ENCODE measurements at places on chromosomes 6 and 20. TPM values are rescaled to one million over a fixed set of nuclear protein-coding genes. Genes with fewer than 3 reads are reported as not detected.

Gene KIF25
- not detected for total RNA-seq

Gene PCMTD2
- 30.3 TPM for total RNA-seq

GRCh38 chr6:71153755-71154325, 134.8 kb upstream of the OGFRL1 start:
- H3K27me3 ChIP-seq, result no peaks in the 10 kb centered on the region
- no peak overlapping the region for H3K4me3 ChIP-seq
- no peak for DNase-seq
- no peaks in the 10 kb centered on the region for H3K36me3 ChIP-seq

DNA sequence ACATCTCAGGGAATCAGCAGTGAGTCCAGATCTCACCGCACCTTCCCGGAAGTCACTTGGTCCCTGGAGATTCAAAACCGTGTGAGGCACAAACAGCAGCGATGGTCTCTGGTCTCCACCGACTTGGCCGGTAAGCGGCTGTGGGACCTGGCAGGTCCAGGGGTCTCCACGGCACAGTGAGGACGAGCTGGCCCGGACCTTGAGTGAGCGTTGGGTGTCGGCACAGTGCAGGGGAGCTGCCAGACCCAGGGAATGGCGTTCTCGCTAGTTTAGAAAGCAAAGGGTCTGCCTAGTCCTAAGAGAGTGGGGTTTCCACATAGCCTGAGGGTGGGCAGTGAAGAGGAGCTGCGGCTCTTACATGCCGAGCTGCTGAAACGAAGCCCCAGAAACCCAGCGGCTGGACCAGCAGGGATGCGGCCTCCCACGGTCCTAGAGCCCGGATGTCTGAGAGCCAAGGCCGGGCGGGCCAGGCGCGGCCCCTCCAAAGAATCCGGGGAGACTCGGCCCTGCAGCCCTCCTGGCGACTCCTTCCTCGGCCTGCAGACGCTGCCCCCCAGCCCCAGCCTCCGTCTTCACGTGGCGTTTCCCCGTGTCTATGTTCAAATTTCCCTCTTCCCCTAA, 185.0 kb downstream of the ERMARD start:
- H3K27ac ChIP-seq, result no peak overlapping the region
- no peak overlapping the region for H3K4me3 ChIP-seq
- no peaks in the 10 kb centered on the region for H3K36me3 ChIP-seq
- DNase-seq, result no peak
- H3K4me1 ChIP-seq, result peaks cover 4% of the 10 kb centered on the region

DNA sequence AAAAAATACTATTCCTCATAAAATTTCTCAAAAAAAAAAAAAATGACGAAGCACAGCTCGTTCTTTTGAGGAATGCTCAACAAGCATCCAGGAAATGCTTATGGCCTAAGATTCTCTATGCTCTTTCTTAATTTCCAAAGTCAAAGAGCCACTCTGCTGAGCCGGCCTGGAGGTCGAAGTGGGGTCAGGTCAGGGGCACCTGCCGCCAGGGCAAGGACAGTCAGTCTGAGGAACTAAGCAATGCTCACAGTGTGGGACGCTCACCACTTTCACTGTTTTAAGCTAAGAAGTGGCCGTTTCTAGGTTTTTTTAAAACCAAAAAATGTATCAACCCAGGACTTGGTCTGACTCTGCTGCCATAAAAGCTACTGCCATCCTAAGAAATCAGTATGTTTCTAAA, 17.3 kb downstream of the YTHDF1 start:
- no peak overlapping the region for H3K4me3 ChIP-seq
- H3K4me1 ChIP-seq, result no peaks in the 10 kb centered on the region
- H3K36me3 ChIP-seq, result peaks cover 22% of the 10 kb centered on the region
- H3K27ac ChIP-seq, result no peak overlapping the region

DNA sequence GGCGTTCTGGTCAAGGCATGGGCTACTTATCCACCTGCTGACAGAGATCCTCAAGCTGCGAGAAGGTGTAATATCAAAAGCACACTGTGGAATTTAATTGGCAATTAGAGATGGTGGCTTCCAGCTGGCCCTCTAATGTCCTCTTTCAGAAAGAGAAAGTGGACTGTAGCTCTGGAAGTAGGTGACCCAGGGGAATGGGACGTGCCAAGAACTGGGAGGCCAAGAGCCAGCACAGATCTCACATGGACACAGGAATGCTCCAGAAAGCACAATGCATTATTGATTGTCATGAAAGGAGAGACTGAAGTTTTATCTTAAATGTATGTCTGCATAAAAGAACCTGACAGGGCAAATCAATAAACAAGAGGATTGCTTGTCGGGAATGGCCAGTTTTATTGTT, 198.6 kb upstream of the CDH4 start:
- H3K36me3 ChIP-seq, result no peaks in the 10 kb centered on the region
- H3K4me3 ChIP-seq, result no peak overlapping the region
- no peak overlapping the region for H3K27ac ChIP-seq
- no peaks in the 10 kb centered on the region for H3K4me1 ChIP-seq

DNA sequence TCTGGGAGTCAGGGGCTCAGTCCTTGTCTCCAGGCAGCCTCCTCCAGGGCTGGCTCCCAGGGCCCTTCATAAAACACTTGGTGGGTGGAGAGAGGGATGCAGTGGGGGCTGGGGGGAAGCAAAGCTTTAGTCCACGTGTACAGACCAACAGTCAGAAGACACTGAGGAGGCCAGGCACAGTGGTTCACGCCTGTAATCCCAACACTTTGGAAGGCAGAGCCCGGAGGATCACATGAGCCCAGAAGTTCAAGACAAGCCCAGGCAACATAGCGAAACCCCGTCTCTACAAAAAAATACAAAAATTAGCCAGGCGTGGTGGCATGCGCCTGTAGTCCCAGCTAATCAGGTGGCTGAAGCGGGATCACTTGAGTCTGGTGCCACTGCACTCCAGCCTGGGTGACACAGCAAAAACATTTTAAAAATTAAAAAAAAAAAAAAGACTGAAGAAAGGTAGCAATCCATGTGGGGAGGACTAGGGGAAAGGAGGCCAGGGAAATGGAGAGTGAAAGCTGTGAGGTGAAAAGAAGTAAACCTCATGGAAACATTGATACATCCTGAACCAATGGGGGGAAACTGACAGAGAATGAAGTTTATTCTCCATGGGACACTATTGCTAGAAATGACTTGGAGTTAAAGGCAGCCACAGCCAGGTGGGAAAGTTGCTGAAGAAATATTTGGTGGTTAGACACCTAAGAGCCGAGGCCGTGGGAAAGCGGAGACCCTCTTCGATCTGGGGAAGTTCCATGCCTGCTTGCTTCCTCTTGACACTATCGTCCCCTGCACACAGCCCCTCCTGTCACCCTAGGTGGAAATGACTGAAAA, 35.4 kb downstream of the PIM1 start:
- no peaks in the 10 kb centered on the region for H3K36me3 ChIP-seq
- no peaks in the 10 kb centered on the region for H3K27me3 ChIP-seq
- DNase-seq, result no peak
- H3K4me1 ChIP-seq, result no peaks in the 10 kb centered on the region

GRCh38 chr6:43986177-43986825, 141.0 kb downstream of the MRPL14 start:
- no peak overlapping the region for H3K4me3 ChIP-seq
- DNase-seq, result no peak
- no peaks in the 10 kb centered on the region for H3K27me3 ChIP-seq
- H3K36me3 ChIP-seq, result no peaks in the 10 kb centered on the region
- peaks cover 14% of the 10 kb centered on the region for H3K4me1 ChIP-seq
- H3K27ac ChIP-seq, result no peak overlapping the region

GRCh38 chr6:5570641-5571040, 309.3 kb downstream of the FARS2 start:
- H3K27ac ChIP-seq, result no peak overlapping the region
- no peaks in the 10 kb centered on the region for H3K4me1 ChIP-seq
- no peaks in the 10 kb centered on the region for H3K27me3 ChIP-seq
- H3K4me3 ChIP-seq, result no peak overlapping the region

Measured in ascending aorta (tissue), 2 donors.